ENCODE measurements at places on chromosomes 4 and X.

DNA sequence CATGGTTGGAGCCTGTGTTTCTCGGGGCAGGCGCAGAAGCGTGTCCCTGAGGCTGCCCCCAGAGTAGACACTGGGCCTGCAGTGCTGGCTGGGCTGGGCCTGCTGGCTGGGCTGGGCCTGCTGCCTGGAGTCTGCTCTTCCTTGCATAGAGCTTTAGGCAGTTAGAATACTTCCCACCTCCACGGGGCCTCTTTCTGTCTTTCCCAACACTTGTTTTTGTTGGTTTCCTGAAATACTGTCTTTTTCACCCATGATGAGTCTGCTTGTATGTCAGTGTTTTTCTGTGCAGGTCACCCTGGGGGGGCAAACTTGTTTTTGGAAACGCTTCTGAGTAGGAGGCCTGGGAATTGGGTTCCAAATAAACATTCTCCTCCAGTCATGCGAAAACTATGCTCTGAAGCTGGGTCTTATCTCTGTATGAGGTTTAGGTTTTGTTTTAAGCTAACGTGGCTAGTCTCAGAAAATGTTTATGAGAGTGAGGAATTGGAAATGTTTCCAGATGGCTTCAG lies 32.2 kb downstream of the TRMT44 start:
- DNase-seq: peak; percentile 47

DNA sequence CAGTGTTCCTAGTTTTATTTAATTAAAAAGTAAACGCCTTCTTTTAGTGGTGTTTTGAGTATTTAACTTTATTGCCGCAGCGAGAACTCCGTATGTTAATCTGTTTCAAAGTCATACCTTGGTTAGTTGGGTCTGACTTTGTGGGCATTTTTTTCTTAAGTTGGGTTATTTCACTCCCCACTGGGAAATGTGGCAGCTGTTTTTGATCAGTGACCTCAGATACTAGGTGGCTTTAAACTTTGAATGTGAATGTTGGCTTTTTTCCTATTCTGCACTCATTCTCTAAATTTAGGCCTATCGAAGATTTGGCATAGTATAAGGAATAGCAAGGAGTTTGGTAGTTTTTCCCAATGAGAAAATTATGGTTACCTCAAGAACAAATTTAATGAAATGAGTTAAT lies 85.9 kb downstream of the FIP1L1 start:
- DNase-seq: no peak

GRCh38 chr4:2322841-2323240 lies 60.9 kb upstream of the MXD4 start:
- DNase-seq: no peak

DNA sequence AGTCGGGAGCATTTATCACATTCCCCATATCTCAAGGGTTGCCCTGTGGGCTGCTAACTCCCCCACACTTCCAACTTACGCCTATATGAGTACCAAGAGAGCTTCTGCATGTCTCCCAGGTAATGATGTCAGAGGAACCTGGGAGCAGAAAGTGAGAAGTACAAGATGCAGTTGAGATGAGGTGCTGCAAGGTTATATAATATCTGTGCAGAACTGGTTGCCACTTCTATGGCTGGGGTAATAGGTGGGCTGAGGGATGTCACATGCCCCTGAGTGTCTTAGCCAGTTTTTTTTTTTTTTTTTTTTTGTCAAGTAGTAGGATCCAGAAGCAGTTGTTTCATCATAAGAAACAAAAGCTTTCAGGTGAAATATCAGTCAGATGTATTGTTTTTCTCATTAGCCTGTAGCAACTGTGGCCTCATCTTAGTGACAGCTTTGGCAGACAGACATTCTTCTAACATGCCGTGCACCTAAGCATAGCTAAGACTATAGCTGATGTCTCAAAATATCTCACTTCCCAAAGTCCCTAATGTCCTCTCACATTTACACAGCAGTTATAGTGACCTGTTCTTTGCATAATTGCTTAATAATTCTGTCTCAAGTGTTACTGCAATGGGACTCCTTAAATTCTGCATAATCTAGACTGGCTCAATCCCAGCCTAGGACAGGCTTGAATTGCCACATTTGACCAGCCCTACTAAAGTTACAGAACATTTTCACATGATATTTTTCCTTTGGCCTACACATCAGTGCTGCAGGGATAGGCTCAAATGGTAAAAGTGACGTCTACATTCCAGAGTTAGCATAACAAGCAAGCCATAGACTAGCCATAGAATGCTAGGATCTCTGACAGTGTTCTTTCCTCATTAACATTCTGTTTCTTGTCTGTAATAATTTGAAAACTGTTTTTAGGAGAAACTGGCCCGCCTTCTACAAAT lies 17.9 kb upstream of the MAOB start:
- no peak for DNase-seq

DNA sequence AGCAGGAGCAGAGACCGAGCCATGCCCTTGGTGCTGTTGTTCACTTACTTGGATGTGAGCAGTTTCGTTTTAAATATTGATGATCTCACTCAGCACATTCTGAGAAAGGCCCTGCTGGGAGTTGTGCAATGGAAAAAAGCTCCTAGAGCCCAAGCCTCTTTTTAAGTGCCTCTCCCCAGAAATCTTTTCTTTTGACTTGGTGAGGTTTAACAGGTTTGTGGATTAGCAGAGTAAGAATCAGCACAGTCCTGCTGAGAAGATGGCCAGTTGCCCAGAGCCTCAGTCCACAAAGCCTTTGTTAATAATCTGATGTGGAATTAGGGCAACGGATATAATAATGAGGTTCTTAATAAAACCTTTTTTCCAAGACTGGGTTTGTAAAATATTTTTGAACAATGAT lies 157.5 kb upstream of the ATP6AP2 start:
- no peak for DNase-seq

DNA sequence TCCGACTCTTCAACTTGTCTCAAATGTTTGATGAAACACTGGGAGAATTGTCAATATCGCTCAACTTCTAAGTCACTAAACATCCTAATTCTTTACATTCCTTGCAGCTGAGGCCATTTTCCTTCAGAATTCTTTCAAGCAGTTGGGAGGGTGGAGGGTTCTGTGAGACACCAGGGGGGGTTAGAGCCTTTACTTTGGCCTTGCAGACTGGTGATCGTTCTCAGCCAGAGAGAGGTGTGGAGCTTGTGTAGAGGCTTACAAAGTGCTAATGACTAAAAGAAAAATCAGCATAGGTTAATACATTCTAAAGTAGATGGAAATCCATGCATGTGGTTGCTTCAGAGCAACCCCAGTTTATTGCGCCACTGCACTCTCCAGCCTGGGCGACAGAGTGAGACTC lies 21.3 kb upstream of the SOX3 start:
- no peak for DNase-seq

DNA sequence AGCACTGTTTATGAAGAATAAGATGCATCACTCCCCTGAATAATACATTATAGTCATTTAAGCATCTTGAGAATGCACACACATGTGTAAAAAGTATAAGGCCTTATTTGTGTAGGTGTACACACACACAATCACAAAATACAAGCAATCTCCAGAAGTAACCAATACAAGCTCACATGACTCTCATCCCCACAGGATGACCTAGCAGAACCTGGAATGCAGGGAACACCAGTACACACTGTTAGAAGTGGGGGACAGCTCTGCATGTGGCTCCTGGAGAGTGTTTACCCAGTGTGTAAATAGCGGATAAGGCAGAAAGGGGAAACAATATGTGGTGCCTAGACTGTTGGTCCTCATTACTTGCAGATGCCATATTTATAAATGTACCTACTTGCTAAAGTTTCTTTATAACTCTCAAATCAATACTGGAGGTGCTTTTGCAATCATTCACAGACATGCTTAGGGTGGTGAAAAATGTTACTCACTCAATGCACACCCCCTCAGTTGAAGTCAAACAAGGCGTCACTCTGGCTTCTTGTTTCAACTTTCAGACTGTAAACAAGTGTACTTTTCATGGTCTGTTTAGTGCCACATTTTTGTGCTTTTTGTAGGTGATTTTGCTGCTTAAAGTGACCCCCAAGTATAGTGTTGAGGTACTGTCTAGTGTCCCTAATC lies 73.1 kb downstream of the MAGEB17 start:
- no peak for DNase-seq

DNA sequence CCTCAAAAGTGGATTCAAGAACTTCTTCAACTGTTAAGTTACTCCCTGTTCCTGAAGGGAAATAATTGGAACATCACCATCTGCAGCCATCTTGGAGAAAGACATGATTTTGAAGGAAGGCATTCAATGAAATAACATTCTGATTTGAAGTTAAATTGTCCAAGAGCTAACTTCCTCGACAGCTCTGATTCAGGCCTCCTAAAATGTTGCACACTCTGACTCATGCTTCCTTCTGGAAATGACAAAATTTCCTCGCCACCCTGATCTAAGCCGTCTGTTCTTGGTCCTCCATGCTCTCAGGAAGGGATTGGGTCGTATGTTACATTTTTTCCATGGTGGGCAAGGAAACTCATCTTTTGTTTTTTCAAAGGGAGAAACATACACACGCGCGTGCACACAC lies 496.9 kb upstream of the DIPK2B start:
- no peak for DNase-seq

DNA sequence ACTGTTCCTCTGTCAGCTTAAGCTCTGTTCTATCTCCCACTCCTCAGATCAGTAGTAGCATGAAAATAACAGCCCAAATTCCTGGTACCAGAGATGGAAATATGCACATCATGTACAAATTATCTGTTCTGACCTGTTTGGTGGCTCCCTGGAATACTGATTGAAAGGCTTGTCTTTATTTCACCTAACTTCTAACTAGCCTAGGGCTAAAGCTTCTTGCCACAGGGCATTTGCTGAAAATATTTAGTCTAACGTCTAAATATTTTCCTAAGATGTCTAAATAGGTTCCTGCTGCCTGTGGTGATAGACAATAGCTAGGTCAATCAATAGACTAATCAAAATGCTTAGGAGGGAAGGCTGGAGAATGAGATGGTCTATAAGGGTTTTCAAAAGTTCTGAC lies 12.9 kb upstream of the PRMT9 start:
- DNase-seq: no peak

- peak; percentile 56 for DNase-seq
These were observed 53.9 kb upstream of the TENM3 start for GRCh38 chr4:182189103-182189878.

DNA sequence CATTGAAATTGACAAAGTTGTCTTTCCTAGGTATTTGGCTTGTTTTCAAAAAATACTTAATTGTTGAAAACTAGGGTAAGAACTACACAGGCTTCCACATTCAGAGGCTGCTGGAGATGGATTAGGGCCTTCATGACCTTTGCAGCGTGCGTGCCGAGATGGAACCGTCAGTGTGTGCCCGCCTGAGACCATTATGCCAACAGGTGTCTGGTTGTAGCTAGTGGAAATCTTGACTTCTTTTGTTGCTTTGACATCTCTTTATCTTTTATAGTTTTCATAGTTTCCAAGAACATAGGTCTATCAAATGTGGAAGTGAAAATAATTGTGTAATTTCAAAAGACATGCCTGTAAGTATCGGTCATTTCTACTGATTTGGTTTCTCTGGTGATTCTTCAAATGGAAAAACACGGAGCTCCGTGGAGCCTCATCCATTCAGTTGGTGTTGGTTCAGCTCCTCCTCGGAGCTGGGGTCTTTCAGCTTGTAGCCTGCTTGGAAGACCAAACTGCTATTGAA lies 38.9 kb upstream of the CLCN4 start:
- DNase-seq: no peak

DNA sequence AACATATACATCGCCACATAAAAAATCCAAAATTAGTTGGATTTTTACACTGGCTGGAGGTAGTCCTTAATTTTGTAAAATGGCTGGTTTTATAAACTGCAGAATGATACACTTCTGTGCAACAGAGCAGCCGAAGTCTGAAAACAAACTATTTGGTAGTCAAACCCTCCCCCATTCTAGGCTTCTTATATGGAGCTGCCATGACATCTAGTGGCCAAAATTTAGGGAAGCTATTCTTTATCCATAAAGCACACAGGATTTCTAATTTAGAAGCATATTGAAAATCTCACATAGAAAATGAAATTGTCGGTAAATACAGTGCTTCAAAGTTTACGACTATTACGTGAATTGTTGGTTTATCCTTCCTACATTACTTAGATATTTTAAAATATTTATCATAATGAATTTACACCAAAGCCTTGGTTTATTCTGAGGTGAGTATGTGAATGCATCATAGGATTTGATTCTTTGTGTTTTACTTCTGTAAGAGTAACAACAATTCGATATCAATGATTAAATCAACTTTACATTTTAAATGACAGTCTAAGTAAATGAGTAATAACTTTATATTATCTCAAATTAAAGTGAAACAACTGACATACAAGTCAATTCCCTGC lies 113.4 kb upstream of the FAM241A start:
- DNase-seq: peak; percentile 29

GRCh38 chr4:46992338-46992737 lies 1.0 kb downstream of the GABRA4 start:
- DNase-seq: no peak

GRCh38 chr4:78601013-78601412 lies 49.4 kb downstream of the ANXA3 start:
- DNase-seq: no peak

DNA sequence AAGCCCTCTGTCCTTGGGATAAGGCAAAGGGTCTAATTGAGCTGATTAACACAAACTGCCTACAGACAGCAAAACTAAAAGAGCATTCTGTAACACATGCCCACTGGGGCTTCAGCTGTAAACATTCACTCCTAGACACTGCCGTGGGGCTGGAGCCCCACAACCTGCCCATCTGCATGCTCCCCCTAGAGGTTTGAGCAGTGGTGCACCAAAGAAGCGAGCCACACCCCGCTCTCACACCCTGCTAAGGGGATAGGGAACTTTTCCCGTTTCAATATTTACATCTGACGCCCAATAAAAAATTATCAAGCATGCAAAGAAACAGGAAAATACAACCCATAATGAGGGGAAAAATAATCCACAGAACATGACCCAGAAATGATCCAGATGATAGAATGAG lies 46.9 kb upstream of the HSD17B10 start:
- no peak for DNase-seq

DNA sequence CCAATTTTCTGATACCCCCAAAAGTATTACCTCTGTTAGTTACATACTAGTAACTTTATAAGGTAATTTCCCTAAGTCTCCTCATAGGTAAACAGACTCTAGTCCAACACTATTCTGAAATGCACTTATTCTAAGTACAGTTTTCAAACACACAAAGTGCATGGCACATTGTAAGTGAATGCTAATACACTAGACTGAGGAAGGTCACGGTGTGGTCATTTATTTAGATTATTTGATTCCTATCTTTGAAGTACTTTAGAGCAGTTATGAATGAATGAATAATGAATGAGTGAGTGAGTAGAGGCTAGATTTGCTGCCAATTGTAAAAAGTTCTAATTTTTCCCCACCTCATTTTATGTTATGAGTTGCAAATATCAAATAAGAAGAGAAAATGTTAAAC lies 132.8 kb upstream of the UGT8 start:
- no peak for DNase-seq

- no peak for DNase-seq
These were observed 159.2 kb upstream of the SLC7A11 start for GRCh38 chr4:138401334-138401733.

- no peak for DNase-seq
These were observed 5.5 kb upstream of the NXF3 start for GRCh38 chrX:103098488-103098887.

DNA sequence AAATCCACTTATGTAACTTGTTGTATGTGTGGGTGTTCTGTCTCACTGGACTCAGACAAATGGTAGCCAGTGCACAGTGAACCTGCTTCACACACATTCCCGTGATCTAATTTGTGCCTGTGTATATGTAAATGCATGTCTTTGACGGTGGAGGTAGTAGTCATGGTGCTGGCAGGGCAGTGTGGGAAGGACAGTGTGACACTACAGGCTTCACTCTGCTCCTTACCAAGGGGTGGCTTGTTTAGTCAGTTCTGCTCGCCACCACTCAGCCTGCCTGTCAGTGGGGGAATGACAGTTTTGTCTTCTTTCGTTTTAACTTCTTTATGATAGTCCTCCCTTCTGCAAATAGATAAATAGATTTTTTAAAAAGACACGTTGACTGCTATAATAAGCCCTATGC lies 17.7 kb upstream of the PAQR3 start:
- DNase-seq: no peak
